Jurkat, Clone E6-1 (cell line): ENCODE measurements at places on chromosomes 1 and 21.
A peak's percentile ranks its signal among the peaks of the same experiment; 100 is the strongest.

- no peak for DNase-seq
Observed at GRCh38 chr1:22350171-22350923, 101.3 kb upstream of the ZBTB40 start.

- no peak for DNase-seq
Observed at GRCh38 chr1:175632667-175633066, 110.7 kb downstream of the TNR start.

GRCh38 chr1:165564561-165564960, 20.8 kb downstream of the LRRC52 start:
- no peak for DNase-seq

DNA sequence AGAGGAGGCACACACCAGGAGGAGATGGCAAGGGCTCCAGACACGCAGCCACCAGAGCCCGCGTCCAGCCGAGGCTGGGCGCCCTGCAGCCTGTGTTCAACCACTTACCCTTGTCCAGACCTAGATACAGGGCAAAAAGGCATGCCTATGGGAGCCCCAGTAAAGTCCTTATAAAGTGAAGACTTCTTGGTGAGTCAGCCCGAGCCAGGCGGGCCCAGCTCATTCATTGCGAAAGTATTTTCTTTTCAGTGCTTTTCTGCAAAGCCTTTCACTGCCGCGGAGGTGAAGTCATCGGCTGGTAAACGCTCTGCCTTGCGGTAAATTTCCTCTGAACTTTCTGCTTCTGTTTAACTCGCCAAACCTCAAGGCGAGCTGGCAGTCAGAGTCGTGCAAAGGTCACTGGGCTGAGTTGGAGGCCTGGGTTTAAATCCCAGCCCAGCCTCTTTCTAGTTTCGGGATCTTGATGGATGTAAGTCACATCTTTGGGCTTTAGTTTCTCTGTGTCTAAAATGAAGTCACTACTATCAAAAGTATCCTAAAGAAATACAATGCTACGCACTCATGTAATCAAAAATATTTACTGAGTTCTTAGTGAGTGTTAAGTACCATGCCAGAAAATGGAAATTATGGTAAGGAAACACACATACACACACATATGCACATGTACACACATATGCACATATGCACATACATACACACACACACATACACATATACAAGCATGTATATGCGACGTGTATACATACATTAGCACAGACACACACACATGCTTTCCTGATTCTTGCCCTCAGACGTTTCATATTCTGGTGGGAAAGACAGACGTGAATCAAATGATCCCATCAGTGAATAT, 54.7 kb upstream of the IFFO2 start:
- DNase-seq: peak; percentile 44

DNA sequence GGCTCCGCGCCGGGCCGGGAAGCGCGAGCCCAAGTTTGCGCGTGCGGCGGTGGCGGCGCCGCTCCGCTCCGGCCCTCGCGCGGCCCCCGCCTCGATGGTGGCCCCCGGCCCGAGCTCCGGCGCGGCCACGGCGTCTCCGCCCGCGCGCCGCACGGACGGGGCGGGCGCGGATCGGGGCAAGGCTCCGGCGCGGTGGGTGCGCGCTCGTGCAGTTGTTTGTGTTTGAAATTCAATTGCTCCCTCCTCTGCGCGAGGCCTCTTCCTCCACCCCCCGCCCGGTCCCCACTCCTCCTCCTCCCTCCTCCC, at the start of gene HDGF:
Gene HDGF, minus strand, starts transcription at position 225 of the 306 bp plus-strand sequence. CDS start 246 bp downstream, outside the sequence.
- DNase-seq: no peak

DNA sequence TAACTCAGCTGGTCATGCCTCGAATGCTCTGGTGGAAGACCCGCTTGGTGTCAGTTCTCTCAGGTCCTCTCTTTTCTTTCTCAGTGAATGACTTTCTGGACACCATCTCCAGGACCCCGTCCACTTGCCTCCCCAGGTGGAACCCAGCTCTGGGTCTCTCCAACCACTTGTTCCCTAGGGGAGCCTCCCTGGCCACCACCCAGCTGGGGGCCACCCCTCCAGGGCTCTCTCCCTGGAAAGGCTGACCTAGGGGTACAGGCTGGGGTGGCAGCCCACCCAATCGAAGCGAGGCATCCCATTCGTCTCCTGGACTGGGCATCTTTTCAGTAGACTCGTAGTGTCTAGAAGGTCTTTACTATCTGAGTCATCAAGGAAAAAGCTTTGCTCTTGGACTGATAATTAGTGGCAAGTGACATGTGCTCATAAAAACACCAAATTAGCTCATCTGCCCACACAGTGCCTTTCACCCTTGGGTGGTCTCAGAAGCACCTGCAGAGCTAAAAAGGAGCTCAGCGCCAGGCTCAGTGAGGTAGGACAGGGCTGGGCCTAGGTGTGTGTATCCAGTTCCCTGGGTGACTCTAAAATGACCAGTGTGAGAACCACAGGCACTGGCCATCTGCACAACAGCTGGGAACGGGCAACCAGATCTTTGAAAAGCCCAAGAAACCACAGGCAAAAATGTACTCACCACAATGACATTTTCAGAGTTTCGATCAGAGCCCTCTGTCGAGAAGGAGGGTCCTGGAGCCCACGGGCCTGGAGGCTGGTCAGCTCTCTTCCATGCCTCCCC, 2.4 kb upstream of the PDXK start:
- no peak for DNase-seq
